ENCODE measurements at places on chromosomes 3 and 15.

- DNase-seq, result no peak
Observed at GRCh38 chr15:69559440-69560190, 107.0 kb downstream of the RPLP1 start.

- no peak for DNase-seq
Observed at GRCh38 chr3:25025236-25025635, 402.8 kb upstream of the RARB start.

- DNase-seq, result no peak
Observed at GRCh38 chr15:75366163-75366562, 2.2 kb downstream of the MAN2C1 start.

DNA sequence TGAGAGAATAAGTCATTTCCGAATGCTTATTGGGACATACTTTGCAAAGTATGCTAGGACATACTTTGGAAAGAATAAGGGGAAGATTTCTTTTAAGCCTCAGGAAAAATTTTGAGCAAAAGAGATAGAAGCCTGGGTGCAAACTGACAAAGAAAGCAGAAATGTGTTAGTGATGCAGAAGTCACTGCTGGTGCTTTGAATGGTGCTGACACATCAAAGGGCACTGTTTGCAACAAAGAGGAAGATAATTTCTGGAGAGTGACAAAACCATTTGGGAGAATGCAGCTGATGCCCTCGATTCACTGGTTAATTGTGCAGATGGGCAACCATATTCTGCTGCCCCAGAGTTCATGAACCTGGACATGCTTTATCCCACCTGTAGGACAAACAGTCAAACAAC, 11.0 kb upstream of the RAP2B start:
- DNase-seq, result no peak

GRCh38 chr3:175399156-175399840, 540.2 kb downstream of the NAALADL2 start:
- DNase-seq, result no peak

- DNase-seq, result no peak
Observed at GRCh38 chr15:75718328-75718727, 5.7 kb upstream of the CSPG4 start.

Data from NCI-H1694 treated with DMSO at 0.1 percent for 48 hours (cell line).